EH (cell line): ENCODE measurements at places on chromosomes 13 and 19.

DNA sequence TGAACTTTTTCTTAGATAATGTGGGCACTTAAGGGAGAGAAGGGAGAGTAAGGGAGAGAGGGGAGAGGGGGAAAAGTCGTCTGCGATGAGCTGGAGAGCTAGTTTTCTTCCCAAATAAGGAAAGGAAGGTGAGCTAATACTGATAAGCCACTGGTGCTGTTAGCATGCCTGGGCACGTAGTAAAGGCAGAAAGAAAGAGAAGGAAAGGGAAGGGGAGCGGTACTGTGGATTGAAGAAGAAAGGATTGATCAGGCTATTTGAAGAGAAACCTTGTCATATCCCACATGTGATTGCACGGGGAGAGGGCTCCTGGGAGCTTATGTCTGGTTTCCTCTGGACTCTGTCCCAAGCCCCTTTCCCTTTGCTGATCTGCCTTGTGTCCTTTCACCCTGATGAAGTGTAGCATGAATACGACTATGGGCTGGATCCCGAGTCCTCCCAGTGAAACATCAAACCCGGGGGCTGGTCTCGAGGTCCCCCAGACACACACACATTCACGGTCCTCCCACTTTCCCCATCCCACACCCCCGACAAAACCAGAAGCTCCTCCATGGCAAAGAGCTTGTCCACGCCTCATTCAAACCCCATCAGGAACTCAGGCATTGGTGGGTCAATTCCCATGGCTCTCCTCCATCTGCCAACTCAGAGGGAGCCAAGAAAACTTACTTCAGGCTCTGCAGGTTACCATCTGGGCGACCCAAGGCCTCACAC is 30.6 kb downstream of the NLRP13 start:
- no peak for DNase-seq

- no peak for DNase-seq
Measured at GRCh38 chr13:26133851-26134250, 82.0 kb upstream of the SHISA2 start.

- no peak for DNase-seq
Measured at GRCh38 chr19:40438284-40438683, 5.9 kb downstream of the SERTAD3 start.

DNA sequence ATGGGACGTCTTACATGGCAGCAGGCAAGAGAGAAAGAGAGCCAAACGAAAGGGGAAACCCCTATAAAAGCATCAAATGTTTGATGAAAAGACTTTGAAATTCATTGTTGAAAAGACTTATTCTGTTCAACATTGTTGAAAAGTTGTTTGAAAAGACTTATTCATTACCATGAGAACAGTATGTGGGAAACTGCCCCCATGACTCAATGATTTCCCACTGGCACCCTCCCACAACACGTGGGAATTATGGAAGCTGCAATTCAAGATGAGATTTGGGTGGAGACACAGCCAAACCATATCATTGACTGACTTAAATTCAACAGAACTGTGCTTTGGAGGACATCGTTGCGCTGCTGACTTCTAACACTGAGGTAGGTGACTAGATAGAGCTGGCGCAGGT is 48.0 kb upstream of the RCBTB2 start:
- DNase-seq: peak; percentile 10

DNA sequence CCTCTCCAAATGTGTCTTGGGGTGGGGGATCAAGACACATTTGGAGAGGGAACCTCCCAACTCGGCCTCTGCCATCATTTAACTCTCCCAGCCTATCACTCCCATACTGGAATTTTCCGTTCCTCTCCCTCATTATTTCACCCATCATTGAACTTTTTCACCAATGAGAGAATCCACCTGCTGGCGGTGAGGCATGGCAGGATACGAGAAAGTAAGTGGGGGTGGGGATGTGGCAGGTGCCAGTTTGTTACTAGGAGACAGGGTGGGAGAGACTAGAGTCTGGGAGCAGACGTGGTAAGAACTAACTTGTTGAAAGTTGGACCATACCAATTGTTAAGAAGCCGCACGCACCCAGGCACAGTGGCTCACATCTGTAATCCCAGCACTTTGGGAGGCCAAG is 6.9 kb downstream of the GIPR start:
- no peak for DNase-seq

DNA sequence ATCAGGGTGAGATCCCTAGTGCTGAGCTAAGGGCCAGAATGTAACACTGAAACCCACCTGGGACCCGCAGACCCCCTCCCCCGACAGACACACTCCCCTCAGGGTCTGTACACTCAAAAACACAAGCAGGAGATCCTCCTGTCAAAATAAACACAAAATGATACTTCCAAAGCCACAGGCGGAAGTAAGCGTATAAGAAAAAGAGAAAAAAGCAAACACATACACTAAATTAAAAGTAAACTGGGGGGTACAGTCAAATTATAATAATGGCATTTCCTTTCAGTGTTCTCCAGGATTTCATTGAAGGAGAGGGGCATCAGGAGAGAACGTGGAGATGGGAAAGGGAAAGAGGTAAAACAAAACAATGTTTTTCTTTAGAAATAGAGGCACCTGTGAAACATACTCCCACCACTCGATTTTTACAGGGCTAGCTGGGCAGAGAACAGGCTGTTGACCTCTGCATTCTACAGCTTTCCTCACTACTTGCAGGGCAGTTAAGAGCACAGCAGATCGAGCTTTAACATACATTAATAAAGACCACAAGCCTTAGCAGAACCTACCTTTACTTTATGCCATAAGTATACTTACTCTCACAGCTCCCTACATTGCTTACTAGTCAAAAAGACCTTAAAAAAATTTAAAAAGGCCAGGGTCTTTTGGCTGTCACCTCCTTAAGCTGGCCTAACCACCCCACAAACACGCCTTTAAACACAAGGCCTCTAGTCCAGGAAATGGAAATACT is 5.3 kb downstream of the ZIC5 start:
- DNase-seq: no peak

DNA sequence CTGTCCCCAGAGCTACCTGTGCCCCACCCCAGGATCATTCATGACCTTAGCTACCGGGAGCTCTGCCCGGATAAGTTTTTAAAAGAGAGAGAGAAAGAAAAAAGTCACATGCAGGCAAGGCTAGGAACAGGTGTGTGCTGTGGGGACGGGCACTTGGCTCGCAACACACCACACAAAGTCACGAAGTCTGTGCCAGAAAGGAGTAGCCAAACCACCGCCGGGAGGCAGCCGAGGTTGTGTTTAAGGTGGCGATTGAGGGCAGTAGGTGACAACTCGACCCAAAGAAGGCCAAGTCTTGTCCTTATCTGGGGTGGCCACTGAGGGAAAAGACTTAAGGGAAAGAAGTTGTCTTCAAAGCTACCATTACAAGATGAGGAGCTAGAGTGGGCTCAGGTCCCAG is 4.6 kb upstream of the TSHZ3 start:
- no peak for DNase-seq

DNA sequence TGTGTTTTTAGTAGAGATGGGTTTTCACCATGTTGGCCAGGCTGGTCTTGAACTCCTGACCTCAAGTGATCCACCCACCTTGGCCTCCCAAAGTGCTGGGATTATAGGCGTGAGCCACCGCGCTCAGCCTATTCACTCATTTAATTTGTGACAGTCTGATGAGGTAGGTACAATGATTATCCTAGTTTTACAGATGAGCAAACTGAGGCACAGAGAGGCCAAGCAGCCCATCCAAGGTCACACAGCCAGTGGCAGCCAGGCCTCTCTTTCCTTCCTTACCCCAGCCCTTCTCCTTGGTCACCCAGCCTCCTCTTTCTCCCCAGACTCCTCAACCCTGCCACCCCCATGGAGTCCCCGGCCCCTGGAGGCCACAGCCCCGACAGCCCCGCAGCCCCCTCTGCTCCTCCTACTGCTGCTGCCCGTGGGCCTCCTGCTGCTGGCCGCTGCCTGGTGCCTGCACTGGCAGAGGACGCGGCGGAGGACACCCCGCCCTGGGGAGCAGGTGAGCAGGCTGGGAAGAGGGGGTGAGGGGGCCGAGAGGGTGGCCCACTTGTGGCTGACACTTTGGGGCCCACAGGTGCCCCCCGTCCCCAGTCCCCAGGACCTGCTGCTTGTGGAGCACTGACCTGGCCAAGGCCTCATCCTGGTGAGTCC is 6.1 kb downstream of the FLT3LG start:
- DNase-seq: no peak

DNA sequence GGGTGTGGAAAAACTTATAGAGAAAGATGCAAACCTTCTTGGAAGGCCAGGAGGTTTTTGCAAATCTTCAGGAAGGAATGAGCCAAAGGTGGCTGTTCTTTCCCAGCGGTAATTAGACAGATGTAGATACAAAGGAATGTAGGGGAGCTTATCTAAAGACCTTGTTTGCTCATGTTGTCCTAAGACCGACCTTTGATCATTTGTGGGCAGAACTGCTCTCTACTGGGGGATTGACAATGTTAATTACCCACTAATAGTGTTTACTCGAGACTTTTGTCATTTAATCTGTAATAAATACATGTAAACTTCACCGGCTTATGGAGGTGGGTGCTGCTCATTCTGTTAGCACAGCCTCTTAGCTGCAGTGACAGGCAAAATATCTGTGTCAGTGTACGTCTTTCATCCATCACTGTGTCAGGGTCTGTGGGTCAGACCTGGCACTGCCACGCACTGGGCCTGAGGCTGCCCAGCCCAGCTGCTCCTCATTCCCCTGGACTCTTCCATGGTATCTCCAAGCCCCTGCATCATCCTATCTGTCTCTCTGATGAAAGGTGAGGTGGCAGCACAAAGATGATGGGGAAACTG is 68.3 kb downstream of the ZNF431 start:
- DNase-seq: no peak

- no peak for DNase-seq
Measured at GRCh38 chr13:37059848-37060192, 332 bp upstream of the SUPT20H start.

GRCh38 chr19:54209811-54210494 is 9.3 kb downstream of the RPS9 start:
- DNase-seq: peak; percentile 98

DNA sequence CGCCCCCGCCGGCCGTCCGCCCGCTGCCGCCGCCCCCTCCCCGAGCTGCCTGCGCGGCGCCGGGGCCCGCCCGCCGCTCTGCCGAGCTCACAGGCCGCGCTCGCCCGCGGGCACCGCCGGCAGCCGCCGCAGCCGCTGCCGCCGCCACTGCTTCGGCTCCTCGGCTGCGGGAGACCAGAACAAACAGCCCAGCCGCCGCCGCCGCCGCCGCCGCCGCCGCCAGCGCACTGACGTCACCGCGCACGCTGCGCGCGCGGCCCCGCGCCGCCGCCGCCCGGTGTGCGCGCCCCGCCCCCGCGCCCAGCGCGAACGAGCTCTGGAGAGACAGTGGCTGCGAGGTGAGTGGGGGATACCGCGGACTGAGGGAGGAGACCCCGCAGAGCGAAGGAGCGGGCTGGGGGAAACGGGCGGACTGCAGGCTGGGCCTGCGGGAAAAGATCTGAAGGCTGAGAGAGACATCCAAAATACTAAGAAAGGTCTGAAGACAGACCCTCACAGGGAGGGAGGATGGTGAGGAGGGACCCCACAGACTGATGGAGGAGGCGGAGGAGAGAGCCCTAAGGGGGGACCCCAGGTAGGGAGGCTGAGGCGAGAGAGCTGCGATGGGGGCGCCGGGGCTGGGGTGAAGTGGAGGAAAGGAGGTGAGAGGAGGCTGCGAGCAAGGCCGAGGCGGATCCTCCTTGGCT is at the start of gene BRD4:
TSS of gene BRD4 (minus strand) at position 229 of the 686 bp plus-strand sequence. CDS start 59,440 bp downstream, outside the sequence.
- peak; percentile 59 for DNase-seq

DNA sequence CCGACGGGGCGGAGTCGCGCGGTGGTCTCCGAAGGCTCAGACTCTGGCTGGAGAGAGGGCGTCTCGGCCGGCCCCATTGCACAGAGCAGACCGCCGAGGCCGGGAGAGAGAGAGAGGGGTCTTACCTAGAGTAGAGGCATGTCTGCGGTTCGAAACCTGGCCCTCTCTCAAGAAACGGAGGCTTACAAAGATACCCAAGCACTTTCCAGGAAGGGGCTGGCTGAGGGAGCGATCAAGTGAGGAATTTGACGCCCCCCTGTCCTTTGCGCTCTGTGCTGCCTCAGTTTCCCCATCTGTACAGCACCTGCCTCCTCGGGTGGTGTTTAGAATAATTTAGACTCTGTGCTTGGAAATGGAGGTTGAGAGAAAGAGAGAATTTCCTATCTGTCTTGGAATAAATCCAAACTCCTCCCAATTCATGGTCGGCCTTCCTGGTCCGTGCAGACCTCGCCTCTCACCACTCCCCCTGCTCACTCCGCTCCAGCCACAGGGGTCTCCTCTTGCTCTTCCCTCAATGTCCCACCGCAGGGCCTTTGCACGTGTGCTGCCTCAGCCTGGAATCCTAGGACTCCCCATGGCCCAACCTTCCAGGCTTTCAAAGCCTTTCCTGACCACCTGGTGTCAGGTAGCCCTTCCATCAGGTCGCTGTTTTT is 658 bp upstream of the ISOC2 start:
- peak; percentile 50 for DNase-seq

DNA sequence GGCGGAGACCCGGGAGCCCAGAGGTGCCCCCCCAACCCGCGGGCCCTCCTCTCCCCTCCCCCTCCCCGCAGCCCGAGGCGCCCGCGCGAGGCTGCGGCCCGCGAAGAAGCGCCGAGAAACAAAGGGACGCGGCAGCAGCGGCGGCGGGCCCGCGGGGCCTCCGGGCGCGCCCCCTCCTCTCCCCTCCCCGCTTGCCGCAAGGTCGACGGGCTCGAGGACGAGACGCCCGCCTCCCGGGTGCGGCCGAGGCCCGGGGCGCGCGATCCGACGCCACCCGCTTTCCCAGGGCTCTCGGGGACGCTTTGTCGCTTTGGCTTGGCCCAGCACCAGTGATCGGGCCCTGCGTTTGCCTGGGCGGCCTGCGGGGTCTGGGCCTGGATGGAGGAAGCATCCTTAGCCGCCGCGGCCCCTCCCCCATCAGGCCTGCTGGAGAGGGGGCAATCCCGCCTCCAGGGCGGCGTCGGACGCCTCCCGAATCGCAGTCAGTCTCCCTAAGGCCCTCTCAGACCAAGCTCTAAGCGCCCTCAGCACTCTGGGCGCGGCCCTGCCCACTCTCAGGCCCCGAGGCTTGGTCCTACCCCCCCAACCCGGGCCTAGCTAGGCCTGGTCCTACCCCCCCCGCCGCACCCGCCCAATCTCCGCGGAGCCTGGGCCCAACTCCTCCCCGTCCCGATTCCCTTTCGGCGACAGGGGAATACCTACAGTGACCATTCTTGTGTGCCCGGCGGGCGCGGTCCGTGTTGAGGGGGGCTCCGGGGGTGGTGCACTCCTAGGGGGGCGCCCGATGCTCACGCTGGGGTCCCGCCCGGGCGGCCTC is 740 bp downstream of the ELAVL3 start:
- DNase-seq: no peak

GRCh38 chr13:28889086-28889732 is 69.1 kb downstream of the MTUS2 start:
- no peak for DNase-seq

- peak; percentile 24 for DNase-seq
Measured at GRCh38 chr19:18119013-18119716, 21.6 kb downstream of the MAST3 start.

DNA sequence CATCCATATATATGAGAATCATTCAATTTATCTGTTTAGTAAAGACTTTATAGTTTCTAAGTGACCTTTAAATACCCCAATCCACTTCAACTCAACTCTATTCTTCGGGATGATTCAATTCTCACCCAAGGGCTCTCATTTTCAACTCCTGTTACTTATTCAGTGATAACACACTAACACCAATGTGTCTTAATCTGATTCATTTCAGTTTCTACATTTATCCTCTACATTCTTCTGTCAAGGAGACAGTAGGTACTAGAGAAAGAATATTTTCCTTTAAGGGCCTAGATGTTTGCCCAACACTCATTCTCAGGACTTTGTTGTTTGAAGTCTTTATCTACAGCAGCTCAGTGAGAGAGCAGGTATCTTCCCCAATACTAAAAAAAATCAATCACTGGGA is 7.1 kb downstream of the ARGLU1 start:
- DNase-seq: no peak
